ENCODE measurements at places on chromosomes 5 and 9. TPM values are rescaled to one million over a fixed set of nuclear protein-coding genes. Genes with fewer than 3 reads are reported as not detected.

PLCXD3 gene
- not detected for total RNA-seq

SNX2 gene
- 42.0 TPM for total RNA-seq

SPACA9 gene
- total RNA-seq: 7.3 TPM

PCDHA9 gene
- total RNA-seq: 0.07 TPM

MZB1 gene
- not detected for total RNA-seq

SH3PXD2B gene
- 19.2 TPM for total RNA-seq

HTR4 gene
- total RNA-seq: not detected

RARS1 gene
- 79.7 TPM for total RNA-seq

PTGES gene
- 6.2 TPM for total RNA-seq

GRXCR2 gene
- total RNA-seq: not detected

ENHO gene
- not detected for total RNA-seq

- DNase-seq: no peak
These were observed 77.4 kb downstream of the MSX2 start for GRCh38 chr5:174801798-174802197.

DNA sequence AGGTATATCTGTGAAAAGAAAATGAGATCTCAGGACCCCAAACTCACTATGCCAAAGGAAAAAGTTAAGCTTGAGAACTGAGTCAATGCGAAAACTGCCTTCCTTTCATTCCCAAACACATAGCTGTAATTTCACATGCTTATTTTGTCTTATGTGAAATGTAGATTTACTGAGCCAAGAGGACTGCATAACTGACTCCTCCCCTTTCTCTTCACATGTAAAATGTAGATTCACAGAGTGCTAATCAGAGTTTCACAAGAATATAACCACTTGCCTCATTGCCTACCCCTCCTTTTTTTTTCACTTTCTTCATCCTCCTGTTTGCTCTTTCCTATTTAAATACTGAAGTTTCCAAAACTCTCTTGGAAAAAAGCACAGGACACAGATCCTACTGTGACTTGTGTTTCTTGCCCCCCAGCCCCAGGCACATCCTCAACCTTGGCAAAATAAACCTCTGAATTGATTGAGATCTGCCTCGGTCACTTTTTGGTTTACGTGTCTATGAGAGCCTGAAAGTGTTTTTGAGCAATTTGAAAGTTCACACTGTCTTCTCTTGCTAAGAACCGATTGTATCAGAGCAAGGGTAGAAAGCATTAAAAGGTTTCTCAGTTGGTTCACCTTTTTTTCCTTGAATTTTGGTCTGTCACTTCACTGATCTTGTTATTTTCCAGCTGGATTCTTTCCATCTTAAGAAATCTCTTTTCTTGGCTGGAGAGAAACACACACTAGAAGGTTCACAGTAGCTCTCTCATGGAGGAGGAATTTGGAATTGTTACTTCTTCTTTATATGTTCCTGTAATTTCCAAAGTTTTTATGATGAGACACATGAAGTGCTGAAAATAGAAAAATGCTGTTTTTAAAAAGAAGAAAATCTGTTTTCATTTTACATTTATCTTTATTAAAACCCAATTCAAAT lies 44.8 kb upstream of the SNAPC3 start:
- DNase-seq: no peak

DNA sequence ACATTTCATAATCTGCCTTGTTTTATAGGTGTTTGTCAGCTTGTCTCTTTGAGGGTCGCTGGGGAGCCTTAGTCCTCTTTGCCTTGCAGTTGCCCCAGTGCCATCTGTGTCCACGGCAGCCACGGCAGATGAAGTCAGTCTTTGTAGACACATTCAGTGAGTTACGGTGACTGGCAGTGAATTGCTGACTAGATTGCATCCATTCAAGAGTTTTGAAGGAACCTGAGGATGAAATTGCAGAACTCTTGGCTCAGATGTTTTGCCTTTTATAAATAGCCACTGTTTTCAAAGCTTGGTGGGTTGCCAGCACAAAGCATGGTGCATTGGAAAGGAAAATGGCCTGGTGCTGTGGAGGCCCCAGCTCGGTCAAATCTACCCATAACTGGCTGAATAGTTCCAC lies 125.6 kb downstream of the TRIO start:
- DNase-seq: no peak

DNA sequence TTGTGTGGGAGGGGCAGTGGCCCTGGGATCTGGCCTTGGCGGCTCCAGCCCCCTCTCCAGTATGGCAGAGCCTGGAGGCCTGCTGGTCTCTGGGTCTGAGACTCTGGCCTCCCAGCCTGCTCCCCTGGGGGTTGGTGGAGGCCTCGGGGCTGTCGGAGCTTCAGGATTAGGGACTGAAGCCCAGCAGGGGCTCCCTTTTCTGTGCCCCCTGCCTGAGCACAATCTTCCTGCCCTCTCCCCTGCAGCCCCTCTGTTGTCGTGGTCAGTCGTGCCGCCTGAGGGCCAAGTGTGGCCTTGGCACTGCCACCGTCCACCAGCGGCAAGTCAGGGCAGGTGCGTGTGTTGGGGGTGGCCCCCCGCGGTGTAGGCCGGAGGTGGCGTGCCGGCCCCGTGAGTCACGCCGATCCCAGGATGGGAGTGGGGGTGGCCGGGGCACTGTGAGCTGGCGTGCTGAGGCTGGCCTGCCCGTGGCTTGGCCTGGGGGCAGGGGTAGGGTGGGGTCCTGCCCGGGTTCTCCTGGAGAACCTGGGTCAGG lies 53.6 kb downstream of the RXRA start:
- DNase-seq: peak; percentile 83

GRCh38 chr5:137234973-137235943 lies 263.9 kb downstream of the SPOCK1 start:
- DNase-seq: peak; percentile 98

GRCh38 chr9:93189369-93190132 lies 5.6 kb downstream of the WNK2 start:
- no peak for DNase-seq

GRCh38 chr5:181224390-181225229 lies 1.5 kb downstream of the TRIM41 start:
- no peak for DNase-seq

DNA sequence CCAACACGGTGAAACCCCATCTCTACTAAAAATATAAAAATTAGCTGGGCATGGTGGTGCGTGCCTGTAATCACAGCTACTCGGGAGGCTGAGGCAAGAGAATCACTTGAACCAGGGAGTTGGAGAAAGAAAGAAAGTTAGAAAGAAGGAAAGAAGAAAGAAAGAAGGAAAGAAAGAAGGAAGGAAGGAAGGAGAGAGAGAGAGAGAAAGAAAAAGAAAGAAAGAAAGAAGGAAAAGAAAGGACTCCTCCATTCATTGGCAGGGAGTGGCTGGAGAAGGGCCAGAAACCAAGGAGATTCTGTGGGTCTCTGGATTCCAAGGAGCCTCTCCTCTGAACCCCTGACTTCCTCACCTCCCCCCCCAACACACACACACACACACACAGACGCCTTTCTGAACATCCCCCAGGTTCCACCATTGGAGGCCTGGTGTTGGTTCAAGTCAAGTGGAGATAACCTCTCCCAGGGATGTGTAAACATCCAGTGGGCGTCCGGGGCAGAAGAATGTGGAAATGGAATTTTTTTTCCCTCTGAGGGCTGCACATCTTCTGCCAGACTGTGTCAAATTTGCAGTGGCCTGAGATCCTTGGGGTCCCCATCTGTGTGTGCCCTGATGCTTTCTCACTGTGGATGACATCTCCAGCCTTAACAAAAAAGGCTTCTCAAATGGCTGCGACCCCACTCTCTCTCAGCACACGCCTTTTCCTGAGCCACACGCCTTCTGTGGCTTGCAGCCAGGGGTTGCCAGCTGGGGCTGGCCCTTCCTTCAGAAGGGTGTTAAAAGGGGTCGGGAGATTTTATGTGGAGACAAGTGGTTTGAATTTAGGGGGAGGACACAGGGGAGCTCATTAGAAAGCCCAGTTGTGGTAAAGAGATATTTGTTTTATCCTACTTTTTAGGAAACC lies 109.3 kb upstream of the HAND1 start:
- no peak for DNase-seq

DNA sequence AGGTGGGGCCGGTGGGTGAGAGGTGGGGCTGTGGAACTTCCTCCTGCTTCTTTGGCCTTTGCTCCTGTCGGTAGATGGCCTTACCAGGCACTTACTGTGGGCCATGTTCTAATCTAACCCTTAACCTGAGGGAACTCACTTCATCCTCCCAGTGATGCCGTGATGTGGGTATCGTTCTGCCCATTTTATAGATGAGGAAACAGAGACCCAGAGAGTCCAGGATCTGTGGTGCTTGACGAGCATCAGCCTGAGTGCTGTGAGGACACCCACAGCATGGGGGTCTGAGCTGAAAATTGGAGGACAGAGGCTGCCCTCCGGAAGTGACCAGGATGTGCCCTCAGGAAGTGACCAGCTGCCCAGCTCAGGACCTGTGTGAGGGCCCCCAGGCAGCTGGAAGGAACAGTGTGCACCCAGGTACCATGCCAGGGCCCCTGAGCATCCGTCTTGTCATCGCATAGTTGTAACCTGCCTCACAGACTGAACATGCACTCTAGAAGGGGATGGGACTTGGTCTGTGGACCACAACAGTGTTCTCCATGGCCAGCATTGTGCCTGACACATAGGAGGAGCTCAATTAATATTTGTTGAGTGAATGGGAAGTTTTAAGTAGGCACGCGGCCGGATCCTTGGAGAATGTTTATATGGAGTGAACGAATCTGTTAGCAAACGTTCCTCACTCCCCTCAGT lies 8.5 kb downstream of the NEK6 start:
- DNase-seq: no peak

DNA sequence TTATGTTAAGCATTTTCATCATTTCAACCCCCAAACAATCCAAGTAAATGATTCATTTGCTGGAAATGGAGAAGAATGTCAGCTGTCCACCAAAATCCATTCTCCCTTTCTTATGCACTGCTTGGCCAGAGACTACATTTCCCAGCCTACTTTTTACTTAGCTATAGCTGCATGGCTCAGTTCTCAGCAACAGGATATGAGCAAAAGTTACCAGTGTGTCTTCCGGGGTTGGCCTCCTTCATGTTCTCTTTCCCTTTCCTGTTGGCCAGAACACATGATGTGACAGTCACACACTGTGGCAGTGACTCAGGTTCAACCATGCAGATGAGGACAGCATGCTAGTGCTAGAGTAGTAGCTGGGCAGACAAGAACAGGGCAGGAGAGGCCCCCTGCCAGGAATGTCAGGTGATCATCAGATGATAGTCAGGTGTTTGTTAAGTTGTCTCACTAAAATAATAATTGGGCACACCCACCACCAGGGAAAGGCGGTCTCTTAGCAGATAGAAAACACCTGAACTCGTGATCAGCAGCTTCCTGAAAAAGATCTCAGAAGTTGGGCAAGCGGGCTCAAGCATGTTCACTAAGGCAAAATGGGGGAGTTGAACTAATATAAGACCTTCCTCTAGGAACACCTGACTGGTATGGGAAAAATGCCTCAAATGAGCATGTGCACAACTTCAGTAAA lies 12.2 kb downstream of the GPR150 start:
- DNase-seq: peak; percentile 54

DNA sequence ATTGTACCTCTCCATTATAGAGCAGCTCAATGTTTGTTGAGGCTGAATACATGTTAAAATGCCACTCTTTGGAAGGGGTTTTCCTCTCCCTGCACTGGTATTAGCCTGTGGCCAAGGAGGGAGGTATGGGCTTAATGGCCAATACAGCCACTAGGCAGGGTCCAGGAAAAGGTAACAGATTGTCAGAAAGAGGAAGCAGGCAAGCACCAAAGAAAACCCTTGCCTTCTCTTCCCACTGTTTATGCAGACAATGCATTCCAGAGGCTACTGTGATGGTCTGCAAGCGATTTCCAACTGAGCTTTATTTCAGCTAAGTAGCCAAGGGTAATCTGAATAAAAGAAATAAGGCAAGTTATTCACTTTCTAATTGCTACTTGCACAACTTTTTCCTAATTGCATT lies 95.3 kb upstream of the SLC27A6 start:
- DNase-seq: no peak

DNA sequence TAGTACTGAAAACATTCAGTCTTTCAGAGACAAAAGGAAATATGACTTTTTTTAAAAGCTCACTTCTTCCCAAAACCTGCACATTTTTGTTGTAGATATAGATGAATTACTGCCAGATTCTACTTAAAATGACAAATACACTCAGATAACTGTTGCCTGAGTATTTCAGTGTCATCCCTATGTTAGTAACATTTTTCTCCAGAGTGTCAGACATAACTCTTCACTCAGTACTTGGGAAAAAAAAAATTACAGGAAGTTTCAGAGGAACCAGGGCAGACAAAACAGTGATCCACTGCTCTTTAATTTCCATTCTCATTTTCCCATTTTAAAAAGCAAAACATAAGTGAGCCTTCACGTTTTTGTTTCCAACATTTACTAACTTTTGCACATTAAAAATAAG lies 79.3 kb upstream of the ITGA1 start:
- no peak for DNase-seq

DNA sequence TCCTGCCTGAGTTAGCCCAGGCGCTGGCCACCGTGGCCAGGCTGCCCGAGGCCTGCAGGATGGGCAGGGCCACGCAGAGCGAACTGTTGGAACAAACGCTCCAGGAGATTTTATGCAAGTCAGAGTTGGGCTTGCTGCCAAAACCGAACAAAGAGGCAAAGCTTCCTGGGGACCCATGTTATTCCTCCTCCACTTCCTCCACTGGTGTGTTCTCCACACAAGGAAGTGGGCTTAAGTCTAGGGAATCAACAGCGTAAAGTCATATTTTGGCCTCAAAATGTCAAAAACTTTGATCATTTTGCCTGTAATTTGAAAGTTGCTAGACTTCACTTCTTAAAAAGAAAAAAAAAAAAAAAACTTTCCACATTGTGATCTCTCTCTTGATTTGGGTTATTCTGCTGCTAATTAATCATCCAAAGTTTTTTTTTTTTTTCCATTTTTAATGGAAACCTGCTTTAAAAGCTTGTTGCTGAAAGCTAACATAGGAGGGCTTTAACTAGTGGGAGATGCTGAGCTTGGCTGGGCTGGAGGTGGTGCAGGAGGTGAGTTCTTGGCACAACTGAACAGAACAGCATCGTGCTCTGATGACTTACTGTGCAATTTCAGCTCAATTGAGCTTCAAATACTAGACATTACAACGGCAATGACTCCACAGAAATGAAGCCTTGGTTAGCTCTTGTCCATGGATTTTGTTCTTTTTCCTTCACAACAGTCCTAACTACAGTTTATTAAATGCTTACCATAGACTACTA lies 73.0 kb downstream of the PTPDC1 start:
- DNase-seq: peak; percentile 69

DNA sequence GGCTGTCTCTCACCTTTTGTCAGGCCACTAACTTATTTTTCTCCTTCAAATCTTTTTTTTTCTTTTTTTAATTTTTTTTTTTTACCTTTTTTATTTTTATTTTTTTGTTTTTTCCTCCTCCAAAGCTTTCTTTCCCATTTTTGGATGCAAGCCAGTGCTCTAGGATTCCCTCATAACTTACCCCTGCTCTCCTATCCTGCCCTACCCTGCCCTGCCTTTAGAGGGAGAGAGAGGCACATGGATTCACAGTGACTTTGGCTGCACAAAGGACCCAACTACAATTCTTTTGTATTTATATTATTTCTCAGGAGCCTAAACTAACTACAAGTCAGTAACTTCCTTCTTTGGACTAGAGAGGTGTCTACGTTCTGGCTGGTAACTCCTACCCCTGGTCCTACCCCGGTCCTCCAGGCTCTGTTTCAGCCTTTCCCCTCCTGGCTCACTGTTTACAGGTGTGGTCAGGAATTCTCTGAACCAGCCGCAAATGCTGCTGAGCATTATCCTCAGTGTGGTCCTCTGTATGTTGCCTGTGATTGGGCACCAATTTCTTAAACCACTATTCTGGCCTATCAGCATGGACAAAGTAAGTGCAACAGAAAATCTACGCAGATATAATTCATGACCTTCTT lies 8.4 kb upstream of the RUSC2 start:
- DNase-seq: peak; percentile 56

- no peak for DNase-seq
These were observed 65.8 kb upstream of the RANBP3L start for GRCh38 chr5:36367524-36367923.

GRCh38 chr9:137984005-137984404 lies 106.4 kb downstream of the CACNA1B start:
- DNase-seq: no peak

All from mammary epithelial cell (primary cell).